MG63 (cell line): ENCODE measurements at places on chromosomes 16 and 17.
A peak's percentile ranks its signal among the peaks of the same experiment; 100 is the strongest.

- DNase-seq = no peak
Measured at GRCh38 chr17:33447090-33447489, 154.0 kb upstream of the ASIC2 start.

- no peak for DNase-seq
Measured at GRCh38 chr17:44088254-44088653, 17.7 kb downstream of the G6PC3 start.

- DNase-seq = no peak
Measured at GRCh38 chr17:55737976-55738501, 12.8 kb upstream of the PCTP start.

DNA sequence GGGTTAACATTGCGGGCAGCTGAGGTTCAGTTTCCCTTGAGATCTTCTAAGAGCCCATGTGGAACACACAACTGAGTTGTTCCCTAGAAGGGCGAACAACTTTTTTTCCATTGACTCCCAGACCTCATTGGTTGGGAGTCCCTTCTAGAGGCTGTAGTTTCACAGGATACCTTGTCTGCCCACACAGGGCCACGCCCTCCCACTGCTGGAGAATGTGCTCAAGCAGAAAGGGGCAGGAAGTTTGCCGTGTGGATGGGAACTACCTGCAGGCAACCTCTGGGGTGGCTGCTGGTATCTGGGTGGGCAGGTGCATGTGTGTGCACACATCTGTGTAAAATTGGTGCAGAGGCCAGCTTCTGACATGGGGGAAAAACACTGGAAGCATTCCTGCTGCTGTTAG, 178.8 kb upstream of the PSMD7 start:
- no peak for DNase-seq

- no peak for DNase-seq
Measured at GRCh38 chr17:4019275-4019674, 55.0 kb upstream of the ATP2A3 start.

DNA sequence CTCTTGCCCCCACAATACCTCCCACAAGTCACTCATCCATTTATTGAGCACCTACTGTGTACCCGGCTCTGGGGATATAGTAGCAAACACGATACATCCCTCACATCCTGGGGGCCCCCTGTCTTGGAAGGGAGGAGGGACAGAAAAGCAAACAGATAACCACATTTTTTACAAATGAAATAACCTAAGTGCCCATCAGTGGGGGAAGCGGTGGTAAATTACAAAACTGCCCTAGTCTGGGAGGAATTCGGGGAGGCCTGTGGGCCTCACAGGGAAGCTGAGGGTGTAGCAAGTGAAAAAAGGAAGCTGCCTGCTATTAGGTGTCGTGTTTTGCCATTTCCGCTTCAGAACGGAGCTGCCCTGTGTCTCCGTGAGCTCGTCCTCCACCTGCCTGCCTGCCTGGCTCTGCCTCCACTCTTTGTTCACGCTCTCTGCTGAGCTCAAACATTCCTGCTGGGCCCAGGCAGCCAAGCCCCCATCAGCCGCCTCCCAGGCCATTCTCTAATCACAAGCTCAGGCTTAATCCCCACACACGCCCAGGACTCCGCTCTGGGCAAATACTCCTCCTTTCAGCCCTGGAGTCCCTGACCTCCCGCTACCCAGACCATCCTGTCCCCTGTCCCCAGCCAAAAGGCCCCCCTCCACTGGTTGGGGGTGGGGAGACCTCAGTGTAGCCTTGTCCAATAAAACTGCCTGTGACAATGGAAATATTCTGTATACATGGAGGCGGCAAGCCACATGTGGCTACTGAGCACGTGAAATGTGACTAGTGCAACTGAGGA, 10.2 kb upstream of the SEC14L5 start:
- DNase-seq = no peak

DNA sequence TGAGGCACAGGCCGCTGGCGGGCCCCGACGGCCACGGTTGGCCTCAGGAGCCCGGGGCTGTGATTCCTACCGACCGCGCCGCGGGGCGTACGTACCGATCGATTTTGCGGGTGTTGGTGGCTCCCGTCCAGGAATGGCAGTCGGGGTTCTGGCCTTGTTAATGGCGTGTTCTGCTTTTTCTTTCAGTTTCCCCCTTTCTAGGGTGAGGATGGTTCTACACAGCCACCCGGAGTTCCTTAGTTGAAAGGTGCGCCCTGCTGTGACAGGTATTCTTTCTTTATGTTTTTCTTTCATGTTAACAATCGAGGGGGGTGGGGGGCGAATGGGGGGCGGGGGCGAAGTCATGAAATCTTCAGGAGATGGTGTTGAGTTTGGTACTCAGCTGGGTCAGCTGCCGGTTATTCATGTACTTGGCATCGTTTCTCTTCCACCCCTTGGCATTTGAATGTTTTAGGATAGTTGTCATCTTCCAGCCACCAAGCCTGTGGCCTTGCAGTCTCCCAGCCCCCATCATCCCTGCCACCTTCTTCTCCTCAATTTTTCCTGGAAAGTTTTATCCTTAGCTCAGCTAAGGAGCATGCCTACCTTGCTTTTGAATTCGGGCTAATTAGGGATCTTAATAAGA, 802 bp downstream of the CYLD start:
- DNase-seq = peak; percentile 1

- peak; percentile 72 for DNase-seq
Measured at GRCh38 chr16:997440-998051, 16.0 kb downstream of the SOX8 start.

DNA sequence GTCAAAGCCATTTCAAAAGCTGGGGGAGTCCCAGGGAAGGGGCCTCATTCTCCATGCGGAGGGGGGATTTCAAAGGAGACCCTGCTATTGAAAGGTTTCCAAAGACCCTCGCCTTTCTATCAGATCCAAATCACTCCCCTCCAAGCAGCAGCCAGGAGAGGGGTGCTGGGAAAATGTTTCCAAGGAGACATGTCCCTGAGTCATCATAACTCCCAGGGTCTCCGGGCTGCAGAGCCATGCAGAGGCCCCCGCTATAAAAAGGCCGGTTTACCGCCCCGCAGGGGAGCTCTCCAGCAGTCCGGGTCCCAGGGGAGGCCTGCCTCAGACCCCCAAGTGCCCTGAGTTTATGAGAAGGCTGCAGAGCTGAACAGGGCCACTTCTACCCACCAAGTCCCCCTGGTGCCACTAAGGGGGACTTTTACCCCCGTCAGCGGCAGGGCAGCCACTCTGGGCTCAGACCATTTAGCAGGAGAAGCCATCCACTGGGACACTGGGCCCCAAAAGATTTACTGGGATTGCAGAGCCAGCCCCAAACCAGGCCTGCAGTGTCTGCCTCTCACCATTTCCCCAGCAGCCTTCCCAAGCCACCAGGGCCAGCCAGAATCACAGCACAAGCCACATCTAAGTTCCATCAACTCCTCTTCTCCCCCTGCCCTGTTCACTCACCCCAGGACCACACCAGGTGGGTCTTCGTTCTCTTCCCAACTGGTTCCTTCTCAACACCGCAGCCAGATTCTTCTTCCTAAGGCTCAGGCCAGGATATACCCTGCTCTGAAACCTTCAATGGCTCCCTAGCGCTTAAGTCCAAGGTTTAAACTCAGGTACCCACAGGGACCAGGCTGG, 234.4 kb downstream of the ZNF423 start:
- no peak for DNase-seq

DNA sequence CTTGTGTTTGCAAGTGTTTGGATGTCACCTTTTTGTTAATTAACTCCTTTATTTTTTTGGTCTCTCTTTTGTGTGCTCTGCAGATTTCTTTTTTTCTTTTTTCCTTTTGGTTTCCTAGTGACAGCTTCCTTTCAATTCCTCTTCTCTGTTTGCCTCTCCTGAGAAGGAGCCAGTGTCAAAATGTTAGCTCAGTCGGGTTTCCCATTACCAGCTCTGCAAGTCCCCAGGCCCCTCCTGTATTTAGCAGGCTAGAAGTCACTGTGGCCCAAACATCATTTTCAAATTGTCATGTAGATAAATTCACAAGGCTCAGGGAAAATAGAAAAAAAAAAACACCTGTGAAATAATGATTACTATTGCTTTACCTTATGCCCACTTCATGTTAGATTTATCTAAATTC, 1621.6 kb downstream of the CDH8 start:
- DNase-seq = no peak

- DNase-seq = peak; percentile 31
Measured at GRCh38 chr17:34797720-34798119, 163.5 kb downstream of the CCT6B start.

GRCh38 chr17:17206913-17207335, 791 bp upstream of the PLD6 start:
- DNase-seq = peak; percentile 10

DNA sequence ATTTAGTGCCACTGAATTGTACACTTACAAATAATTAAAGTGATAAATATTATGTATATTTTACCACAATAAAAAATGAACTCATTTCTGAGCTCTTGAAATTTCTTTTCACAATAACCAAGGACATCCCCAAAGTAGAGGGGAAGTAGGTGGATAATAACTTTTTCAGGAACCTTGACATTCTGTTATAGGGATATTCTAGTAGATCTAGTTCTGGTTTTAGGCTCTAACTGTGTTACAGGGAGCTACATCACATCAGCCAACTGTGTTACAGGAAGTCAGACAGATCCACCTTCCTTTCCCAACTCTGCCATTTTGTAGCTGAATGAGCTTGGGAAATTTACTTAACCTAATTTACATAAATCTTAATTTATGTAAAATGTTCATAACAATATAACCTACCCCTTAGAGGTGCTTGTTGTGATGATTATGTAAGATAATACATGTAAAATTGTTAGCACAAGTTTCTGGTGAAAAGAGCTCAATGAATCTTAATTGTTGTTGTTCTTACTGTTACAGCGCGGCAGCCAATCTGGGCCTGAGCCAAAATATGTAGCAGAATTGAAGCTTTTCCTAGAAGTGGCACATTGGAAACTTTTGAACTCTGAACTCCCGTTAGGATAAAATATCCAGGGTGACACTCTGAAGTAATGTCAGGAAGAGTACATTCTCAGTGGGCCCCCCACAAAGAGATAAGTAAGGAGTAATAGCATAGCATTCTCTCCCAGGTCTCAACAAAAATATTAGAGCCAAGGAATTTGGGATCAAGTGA, 169.8 kb downstream of the AATF start:
- no peak for DNase-seq

DNA sequence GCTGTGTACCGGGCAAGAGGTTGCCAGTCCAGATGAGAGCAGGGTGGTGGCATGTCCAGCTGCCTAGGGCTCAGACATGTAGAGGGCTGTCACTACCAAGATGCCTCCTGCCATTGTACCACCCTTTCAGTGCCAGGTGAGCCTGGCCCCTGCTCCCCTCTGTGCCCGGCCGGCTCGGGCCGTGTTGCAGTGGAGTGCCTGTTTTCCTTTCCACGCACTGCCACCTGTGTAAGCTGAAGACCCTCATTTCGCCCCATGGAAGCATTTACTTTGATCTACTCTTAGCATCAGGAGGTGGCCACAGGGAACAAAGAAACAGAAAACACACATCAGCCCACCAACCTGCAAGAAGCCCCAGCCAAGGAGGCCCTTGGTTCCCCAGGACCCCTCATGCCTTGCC, 4.6 kb upstream of the RBFOX3 start:
- DNase-seq = no peak

GRCh38 chr17:8966926-8967325, 1.4 kb upstream of the PIK3R5 start:
- no peak for DNase-seq

DNA sequence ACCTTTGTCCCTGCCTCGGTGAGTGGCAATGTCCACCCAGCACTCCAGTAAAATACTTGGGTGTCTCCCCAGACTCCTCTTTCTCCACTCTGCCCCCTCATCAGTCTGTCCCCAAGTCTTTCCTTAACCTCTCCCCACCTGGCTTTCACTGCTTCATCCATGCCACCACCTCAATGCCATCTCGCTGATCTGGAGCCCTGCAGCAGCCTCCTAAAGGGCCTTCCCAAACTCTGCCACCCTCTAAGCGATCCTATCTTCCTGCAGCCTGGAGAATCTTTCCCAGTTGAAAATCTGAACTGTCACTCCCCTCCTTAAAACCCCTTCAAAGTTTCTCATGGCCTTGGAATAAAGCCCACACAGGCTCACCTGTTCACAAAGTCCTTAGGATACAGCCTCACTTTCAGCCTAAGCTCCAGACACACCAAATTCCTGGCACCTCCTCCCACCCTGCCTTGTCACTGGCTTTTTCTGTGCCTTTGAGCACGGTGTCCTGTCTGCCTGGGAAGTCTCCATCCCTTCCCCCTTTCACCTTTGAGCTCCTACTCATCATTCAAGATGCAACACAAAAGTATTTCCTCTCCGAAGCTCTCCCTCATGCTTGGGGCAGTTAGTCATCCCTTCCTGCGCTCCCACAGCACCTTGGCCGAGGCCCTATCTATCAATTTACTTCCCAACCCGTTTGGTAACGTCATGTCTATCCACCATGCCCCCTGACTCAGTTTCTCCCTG, 2.8 kb downstream of the WNK4 start:
- no peak for DNase-seq

- no peak for DNase-seq
Measured at GRCh38 chr17:78637146-78637545, 60.0 kb upstream of the DNAH17 start.

DNA sequence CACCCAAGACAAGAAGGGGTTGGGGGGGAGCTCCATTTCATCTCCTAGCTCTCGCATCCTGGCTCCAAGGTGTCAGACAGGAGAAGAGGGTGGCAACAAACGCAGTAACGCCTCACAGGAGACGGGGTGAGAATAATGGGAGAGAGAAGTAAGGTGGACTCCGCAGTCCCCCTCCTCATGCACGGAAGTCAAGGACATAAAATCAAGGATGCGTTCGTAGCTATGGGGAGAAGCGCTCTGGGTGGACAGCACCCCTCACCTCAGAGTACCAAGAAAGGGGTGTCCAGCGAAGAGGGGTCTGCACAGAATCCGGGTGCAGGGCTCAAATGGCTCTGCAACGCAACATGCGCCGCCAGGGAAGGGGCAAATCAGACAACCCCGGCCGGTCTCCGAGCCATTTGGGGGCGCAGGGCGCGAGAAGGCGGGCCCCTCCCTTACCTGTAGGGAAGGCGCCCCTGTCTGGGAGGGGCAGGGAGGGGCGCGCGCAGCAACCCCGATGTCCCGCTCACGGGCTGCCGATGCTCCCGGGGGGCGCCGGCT, 555 bp downstream of the HDAC5 start:
- no peak for DNase-seq

GRCh38 chr17:42521036-42521435, 15.0 kb upstream of the NAGLU start:
- DNase-seq = no peak

GRCh38 chr17:20116683-20117309, 107.6 kb downstream of the SPECC1 start:
- peak; percentile 9 for DNase-seq

- no peak for DNase-seq
Measured at GRCh38 chr16:49352892-49353291, 20.7 kb upstream of the C16orf78 start.

- DNase-seq = no peak
Measured at GRCh38 chr16:4696905-4697847, 3.8 kb downstream of the NUDT16L1 start.

GRCh38 chr16:26614237-26614841, 452.4 kb upstream of the C16orf82 start:
- no peak for DNase-seq

DNA sequence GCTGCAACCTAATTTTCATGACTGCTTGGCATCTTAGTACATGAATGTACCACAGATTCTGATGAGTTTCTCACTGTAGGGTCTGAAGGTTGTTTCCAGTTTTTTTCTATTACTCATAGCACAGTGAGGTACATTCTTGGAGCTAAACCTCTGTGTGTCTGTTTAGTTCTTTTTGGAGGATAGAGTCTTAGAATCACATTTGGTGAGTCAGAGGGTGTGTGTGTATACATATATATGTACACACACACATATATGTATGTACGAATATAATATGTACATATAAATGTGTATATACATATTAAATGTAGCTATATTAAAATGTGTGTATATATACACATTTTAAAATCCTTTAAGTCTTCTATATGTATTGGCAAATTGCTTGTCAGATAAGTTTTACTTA, 72.9 kb downstream of the NTN1 start:
- no peak for DNase-seq

GRCh38 chr17:73550556-73550955, 93.7 kb downstream of the SDK2 start:
- peak; percentile 83 for DNase-seq
